ENCODE measurements at places on chromosomes 5 and 9.

- no peak for DNase-seq
- no peaks in the 10 kb centered on the region for H3K36me3 ChIP-seq
- no peak overlapping the region for H3K4me3 ChIP-seq
- no peak overlapping the region for H3K27ac ChIP-seq
Measured at GRCh38 chr5:142492781-142493281, 168.0 kb upstream of the SPRY4 start.

- no peaks in the 10 kb centered on the region for H3K36me3 ChIP-seq
- H3K4me1 ChIP-seq: no peaks in the 10 kb centered on the region
- H3K4me3 ChIP-seq: no peak overlapping the region
- DNase-seq: no peak
Measured at GRCh38 chr9:8762479-8763085, 963.0 kb upstream of the DMAC1 start.

- H3K27ac ChIP-seq: no peak overlapping the region
- DNase-seq: no peak
- no peaks in the 10 kb centered on the region for H3K27me3 ChIP-seq
- peaks cover 39% of the 10 kb centered on the region for H3K36me3 ChIP-seq
- H3K4me3 ChIP-seq: no peak overlapping the region
Measured at GRCh38 chr9:97315550-97315949, 8.1 kb downstream of the CCDC180 start.

DNA sequence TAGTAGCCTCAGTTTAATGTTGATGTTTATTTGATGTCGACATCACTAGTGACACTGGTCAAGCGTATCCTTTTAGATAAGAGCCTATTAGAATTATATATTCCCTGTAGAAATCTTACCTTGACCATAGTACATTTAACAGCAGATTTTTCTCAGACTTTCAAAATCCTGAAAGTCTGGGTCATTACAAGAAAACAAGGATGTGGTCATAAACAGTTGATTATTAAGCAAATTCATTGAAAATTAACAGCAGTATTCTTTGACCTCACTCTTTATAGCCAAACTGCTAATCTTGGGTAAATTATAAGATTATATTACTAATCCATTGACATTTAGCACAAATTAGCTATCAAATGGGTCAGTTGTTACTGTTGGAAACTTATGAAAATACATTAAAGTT lies 83.4 kb downstream of the GHR start:
- no peaks in the 10 kb centered on the region for H3K27me3 ChIP-seq
- no peak overlapping the region for H3K27ac ChIP-seq
- no peak overlapping the region for H3K4me3 ChIP-seq
- H3K36me3 ChIP-seq: no peaks in the 10 kb centered on the region
- no peaks in the 10 kb centered on the region for H3K4me1 ChIP-seq
- no peak for DNase-seq

GRCh38 chr9:88536951-88537760 lies 2.2 kb downstream of the NXNL2 start:
- H3K36me3 ChIP-seq: no peaks in the 10 kb centered on the region
- H3K27ac ChIP-seq: no peak overlapping the region
- peaks cover 14% of the 10 kb centered on the region for H3K4me1 ChIP-seq

Measured in activated T-cell treated with anti-CD3 and anti-CD28 coated beads, Interleukin-2, amount 50 U/mL, for 24 hours (primary cell).